ENCODE measurements at places on chromosomes 5 and 9. TPM values are rescaled to one million over a fixed set of nuclear protein-coding genes. Genes with fewer than 3 reads are reported as not detected.

Gene SPATA31D4
- total RNA-seq, result not detected

Gene BARHL1
- not detected for total RNA-seq

Gene PCDHGA2
- total RNA-seq, result 2.6 TPM

Gene TAL2
- not detected for total RNA-seq

Gene UBQLN1
- 116 TPM for total RNA-seq

Gene INSL4
- not detected for total RNA-seq

Gene FBXO38
- total RNA-seq, result 38.2 TPM

Gene ARL14EPL
- not detected for total RNA-seq

Gene ZNF608
- 30.9 TPM for total RNA-seq

Gene KLF4
- total RNA-seq, result 10.3 TPM

Gene SHC3
- total RNA-seq, result 7.3 TPM

Gene PDZD2
- total RNA-seq, result 8.4 TPM

Gene TMEM174
- not detected for total RNA-seq
